Coronary artery (tissue), 2 donors: ENCODE measurements at places on chromosomes 5 and 9.

DNA sequence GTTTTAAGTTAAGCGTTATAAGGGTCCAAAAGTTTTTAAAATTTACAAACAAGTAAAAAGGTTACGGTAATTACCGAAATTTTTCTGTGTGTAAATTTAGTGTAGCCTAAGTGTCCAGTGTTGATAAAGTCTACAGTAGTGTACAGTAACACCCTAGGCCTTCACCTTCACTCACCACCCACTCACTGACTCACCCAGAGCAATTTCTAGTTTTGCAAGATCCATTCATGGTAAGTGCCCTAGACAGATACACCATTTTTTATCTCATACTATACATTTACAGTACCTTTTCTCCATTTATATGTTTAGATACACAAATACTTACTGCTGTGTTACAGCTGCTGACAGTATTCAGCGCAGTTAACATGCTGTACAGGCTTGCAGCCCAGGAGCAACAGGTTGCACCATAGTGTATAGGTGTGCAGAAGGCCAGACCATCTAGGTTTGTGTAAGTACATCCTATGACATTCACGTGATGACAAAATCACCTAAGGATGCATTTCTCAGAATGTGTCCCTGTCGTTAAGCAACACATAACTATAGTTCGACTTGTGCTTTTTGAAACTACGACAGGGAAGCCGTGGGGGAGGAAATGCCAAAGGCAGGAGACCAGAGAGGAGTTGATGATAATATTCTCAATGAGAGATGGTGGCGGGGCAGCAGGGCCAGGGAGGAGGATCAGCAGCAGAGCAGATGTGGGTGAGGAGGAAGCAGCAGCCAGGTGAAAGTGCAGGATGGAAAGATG, 48.6 kb downstream of the PSMB7 start:
- no peak for DNase-seq

DNA sequence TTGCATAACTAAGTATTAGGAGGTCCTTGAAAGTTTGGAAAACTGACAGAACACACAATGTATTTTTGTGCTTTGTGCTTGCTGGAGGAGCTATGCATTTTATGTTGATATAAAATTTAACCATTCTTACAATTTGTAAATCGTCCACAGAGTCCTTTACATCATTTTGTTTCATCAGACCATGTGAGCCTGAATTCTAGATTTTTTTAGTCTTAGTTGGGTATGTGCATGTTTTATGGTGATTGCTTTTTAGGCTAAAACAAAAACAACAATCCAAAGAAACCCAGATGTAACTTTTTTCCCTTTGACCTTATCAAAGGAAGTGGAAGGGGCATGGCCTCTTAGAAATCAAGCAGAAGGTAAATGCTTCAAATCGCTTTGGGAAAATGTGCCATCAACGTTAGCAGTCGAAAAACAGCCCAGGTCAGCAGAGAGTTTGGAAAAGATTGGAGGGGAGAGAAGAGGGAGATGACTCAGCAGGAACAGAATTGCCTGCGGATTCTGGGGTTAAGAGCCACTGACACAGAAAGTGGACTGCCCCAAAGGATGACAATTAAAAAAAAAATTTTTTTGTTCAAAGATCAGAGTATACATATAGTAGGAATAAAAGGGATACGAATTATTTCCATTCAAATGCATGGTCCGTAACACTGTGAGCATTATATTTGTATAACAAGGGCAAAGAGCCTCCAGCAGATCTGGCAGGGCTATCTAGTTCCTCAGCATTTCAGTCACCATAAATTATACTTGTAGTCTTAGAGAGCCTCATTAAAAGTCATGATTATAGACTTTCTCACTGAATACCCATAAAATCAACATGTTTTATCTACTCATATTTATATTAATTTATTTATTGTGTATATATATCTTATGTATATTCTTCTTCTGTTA, 253.5 kb upstream of the HAPLN1 start:
- DNase-seq, result no peak

DNA sequence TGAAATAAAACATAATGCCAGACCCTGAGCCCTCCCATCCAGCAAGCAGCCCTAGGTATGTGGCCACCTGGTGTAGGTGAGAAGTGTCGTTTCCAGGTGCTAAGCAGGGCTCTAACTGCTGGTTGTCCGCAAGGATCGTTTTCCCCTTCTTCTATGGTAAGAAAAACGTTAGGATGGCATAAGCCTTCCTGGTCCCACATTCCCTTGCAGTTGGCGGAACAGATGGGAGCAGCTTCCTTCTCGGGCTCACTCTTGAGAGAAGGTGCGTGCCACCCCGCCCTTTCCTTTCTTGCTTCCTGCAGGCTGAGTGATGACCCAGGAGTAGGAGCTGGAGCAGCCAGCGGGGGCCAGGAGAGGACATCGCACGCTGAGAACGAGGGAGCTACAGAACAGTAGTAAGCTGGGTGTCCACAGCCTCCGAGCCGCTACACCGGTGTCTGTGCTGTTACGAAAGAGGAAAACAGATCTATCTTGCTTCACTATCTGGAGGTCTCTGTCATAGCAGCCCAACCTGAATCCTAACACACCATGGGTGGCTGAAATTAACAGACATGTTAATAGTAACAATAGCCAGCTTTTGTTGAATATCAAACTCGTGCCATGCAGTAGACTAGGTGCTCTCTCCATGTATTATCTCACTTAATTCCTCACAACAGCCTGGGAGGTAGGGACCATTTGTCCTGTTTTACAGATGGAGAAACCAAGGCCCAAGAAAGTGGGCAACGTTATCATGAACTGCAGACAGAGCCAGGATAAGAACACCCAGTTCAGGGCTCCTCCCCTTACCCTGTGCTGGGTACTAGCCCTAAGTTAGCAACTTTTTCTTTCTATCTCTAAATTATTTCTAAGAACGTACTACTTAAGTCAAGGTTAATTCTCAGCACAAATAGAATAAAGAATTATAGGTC, 139.8 kb downstream of the COL23A1 start:
- peak; percentile 36 for DNase-seq

GRCh38 chr9:103991001-103991400, 103.1 kb upstream of the SMC2 start:
- DNase-seq, result no peak

DNA sequence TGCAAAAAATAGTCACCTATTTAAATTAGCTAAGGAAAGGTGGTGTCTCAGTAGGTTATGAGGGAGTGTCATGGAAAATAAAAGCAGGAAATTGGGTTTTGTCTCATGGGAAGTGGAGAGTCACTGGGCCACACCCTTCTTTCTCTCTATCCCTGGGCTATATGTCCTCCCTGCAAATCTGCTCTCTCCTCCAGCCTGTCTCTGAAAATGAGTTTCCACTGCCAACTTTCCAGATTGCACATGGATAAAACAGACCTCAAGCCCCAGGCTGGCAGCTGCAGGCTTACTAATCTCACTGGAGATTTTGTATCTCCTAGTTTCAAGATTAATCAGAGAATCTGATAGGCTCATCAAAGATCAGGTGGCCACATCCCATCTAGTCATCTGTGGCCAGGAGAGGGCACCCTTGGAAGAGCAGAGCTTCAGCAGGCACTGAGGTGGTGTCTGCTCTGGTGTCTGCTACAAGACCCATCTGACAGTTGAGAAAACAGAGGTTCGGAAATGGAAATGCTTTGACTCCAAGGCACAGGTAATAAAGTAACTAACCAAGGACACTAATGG, 178.9 kb downstream of the MSX2 start:
- DNase-seq, result no peak

- DNase-seq, result no peak
These were observed 20.7 kb upstream of the ROPN1L start for GRCh38 chr5:10420932-10421331.

DNA sequence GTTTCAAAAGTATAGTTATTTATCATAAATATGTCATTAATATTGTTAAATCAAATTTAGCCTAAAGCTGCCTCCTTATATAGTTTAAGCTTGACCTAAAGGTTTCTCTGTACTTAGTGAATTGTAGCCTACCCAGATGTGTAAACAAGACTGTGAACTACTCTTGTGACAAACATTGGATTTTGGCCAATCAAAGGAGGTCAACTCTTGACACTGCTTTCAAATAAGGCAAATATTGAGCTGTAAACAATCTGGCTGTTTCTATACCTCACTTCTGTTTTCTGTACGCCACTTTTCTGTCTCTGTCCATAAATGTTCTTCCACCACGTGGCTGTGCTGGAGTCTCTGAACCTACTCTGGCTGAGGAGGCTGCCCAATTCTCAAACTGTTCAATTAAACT, 51.2 kb downstream of the FXN start:
- DNase-seq, result no peak

GRCh38 chr5:91469517-91470165, 86.5 kb upstream of the ARRDC3 start:
- no peak for DNase-seq

DNA sequence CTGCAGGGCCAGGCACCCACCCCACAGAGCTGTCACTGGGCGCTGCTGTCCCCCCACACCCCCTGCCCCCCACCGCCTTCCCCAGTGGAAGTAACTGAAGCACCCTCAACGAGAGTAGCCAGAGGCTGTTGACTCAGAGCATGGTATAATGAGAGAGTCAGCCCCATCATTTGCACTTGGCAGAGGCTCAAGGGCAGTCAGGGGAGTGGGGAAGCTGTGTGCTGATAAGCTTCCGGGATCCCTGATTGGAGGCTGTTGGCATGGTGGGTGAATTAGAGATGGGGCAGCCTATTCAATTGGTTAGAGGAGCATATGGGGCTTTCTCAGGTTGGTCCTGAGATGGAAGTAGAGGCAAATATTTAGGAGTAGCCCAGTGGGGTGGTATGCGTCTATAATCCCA, 77.1 kb upstream of the GOLM1 start:
- DNase-seq, result no peak

GRCh38 chr9:136052472-136052880, 42.6 kb downstream of the NACC2 start:
- DNase-seq, result peak; percentile 76

DNA sequence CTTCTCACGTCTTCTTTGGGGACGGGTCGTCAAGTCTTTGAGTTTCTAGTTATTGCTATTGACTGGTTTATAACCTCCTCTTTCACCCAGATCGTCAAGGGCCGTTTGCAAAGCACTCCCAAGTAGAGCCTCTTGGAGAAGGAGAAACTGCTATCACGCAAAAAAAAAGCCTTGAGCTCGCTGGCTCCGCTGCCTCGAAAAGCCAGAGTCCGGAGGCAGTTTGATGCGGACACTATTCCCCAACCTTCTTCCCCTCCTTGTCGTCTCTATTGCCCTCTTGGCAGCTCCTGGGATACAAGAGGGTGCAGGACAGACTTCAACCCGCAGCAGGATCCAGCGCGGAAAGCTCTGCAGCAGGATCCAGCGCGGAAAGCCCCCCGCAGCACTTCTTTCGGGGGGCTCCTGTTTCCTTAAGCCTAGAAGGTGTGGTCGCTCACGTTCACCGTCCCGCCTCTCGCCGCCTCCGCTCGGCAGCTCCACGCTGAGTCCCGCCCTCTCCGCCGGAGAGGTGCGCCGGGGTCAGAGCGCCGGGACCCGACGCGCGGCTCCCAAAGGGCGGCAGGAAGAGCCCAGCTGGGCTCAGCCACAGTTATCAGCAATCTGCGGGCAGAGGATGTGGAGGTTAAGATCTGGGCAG, at the start of gene PCDHAC1:
Gene PCDHAC1 (plus strand): TSS at position 494 of the 637 bp plus-strand sequence. CDS start 594 bp downstream, outside the sequence.
- DNase-seq, result no peak

GRCh38 chr9:136726631-136727191, 14.3 kb downstream of the DIPK1B start:
- no peak for DNase-seq

DNA sequence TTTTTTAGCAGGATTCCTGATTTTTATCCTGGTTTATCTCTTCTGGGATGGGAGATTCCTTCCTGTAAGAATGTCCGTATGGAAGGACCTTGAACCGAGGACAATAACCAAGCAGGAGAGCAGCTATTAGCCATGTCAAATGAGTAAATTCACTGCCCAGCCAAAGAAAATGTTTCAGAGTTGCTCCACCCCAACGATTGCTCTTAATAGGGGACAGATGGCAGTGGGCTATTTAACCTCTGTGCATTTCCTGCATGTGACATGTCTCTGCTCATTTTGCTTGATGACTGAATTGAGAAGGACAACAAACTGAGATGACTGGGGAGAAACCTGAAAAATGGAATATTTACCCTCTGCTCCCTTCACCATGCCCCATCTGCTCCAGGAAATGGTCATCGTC, 479.9 kb upstream of the ZNF462 start:
- DNase-seq, result no peak

GRCh38 chr5:156379206-156379605, 52.2 kb downstream of the SGCD start:
- DNase-seq, result no peak

DNA sequence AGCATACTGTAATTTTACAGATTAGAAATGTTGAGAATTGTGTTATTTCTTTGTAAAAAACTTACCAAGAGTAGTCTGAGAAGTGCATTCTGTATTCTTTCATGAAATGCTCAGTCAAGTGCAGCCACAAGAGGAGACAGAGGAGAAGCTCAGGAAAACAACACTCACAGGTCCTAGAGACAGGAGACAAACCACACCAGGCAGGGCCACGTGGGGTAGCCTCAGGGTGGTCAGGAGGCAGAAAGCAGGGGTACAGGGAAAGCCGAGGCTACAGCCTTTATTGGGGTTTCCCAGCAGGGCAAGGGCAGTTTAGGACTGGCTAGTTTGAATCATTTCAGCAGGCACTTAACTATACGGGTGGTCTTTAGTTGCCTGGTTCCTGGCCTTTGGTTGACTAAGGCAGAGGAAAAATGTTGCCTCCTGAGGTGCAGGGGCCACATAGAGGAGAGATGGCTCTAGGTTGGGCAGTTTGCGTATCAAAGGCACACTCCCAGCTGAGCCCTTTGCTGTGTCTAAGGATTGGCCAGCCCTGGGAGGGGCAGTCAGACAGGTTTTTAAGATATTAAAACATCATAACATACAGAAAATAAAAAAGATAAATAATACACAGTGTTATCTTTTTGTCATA, 230.9 kb upstream of the ANKRD55 start:
- DNase-seq, result no peak

GRCh38 chr5:140239939-140240700, 62.8 kb downstream of the PFDN1 start:
- DNase-seq, result no peak

DNA sequence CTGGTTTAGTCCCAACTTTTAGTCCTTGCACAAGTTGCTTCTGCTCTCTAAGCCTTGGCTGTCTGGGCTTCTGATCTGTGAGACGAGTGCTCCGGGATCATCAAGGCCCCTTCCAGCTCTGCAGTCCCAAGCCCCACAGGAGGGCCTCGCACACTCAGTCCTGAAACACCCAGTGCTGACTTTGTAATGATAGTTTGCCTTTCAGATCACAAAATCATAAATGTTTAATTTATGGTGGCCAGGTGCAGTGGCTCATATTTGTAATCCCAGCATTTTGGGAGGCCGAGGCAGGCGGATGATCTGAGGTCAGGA, 95.9 kb upstream of the SLC25A48 start:
- no peak for DNase-seq

- peak; percentile 52 for DNase-seq
These were observed 5.0 kb downstream of the GBA2 start for GRCh38 chr9:35743880-35744518.
